Left renal cortex interstitium (tissue), 4 donors: ENCODE measurements at places on chromosomes 12 and 14. TPM values are rescaled to one million over a fixed set of nuclear protein-coding genes. Genes with fewer than 3 reads are reported as not detected.

- DNase-seq = no peak
Measured at GRCh38 chr12:52259657-52260243, 14.7 kb upstream of the KRT86 start.

GRCh38 chr14:76257111-76257803, 105.5 kb downstream of the GPATCH2L start:
- no peak for DNase-seq

DNA sequence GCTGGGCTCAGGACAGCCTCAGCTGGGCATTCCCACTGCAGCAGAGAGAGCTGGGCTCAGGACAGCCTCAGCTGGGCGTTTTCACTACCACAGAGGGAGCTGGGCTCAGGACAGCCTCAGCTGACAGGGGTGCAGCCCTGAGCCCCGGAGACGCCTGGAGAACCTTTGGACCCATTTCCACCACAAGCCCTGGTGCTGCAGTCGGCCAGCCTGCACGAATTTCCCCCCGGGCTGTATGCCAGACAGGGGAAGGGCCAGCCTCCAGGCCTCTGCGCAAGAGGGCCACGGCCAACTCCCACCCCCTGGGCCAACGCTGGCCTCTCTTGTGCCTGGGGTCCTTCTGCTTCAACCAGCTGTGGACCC, 2.6 kb upstream of the C14orf180 start:
- DNase-seq = no peak

DNA sequence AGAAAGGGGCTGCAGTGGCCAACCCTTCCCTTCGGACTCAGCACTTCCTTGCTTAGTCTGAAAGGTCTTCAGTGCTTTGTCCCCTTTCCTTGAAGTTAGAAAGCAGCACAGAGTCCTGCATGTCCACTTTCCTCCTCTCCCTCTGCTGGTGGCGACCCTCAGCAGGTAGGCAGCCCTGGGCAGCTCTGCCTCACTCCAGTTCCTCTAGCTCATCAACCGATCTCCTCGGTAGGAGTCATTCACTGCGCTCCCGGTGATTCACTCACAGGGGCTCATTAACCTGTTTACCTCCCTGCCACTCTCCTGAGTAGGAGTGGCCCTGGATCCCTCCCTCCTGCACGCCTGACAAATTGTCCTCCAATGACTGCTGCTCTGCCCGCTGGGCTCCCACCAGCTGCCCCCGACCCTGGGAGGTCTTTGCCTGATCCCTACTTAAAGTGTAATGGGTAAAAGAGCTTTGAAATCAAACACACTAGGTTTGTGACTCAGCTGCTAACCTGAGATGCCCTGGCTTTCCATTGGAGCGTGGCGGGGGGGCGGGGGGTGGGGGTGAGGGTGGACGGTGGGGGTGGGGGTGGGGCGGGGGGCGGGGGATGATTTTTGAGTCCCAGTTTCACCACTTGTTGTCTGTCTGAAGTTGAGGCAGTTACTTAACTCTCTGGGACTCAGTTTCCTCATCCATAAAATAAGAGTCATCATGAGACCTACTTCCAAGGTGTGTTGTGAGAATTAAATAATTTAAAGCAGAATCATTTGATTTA, 4.2 kb downstream of the SCNN1A start:
- DNase-seq = no peak

GRCh38 chr14:29743531-29743930, 184.1 kb downstream of the PRKD1 start:
- no peak for DNase-seq

- no peak for DNase-seq
Measured at GRCh38 chr14:64653900-64654245, 50.4 kb upstream of the PLEKHG3 start.

DNA sequence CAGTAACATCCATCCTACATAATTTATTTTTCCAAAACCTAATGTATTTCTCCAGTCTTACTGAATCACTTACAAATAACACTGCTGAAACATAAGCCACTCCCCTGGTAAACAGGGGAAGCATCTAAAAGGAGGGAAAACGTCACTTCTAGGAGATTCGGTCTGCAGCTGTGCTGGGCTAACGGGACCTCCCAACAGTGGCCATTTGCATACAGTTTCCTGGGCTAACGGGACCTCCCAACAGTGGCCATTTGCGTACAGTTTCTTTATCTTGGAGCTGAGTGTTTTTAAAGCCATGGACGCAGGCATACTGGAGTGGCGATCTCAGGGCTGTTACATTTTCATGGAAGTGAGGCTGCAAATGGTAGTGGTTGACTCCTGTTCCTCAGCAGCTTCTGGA, 242.9 kb downstream of the TMEM132D start:
- no peak for DNase-seq

GRCh38 chr12:92854344-92854743, 74.8 kb downstream of the EEA1 start:
- no peak for DNase-seq

- DNase-seq = no peak
Measured at GRCh38 chr14:74846168-74846567, 29.8 kb downstream of the PROX2 start.

DNA sequence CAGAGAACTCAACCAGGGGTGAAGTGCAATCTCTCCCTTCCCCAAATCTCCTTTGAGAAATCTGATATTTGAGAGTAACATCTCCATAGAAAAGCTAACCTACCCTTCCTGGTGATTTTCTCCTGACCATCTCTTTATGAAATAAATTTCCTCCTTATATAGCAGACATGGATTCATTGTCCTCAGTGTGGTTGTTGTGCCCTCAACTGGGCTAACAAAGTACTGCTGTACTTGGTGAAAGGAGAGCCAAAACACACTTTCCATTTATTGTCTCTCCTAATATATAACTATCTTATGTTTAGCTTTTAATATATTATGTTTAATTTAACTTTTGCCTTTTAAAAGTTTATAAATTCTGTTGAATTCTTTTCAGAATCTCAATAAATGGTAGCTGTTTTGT, 65.1 kb upstream of the SLCO1B1 start:
- no peak for DNase-seq

Gene PXN
- polyA plus RNA-seq = 67.4 TPM

Gene OTX2
- polyA plus RNA-seq = not detected

Gene MUCL1
- polyA plus RNA-seq = not detected

Gene SMIM41
- 0.49 TPM for polyA plus RNA-seq

Gene TBX5
- polyA plus RNA-seq = not detected

Gene KCNA5
- 2.2 TPM for polyA plus RNA-seq
